Caki2 (cell line): ENCODE measurements at places on chromosomes 1 and 21. TPM values are rescaled to one million over a fixed set of nuclear protein-coding genes. Genes with fewer than 3 reads are reported as not detected.
A peak's percentile ranks its signal among the peaks of the same experiment; 100 is the strongest.

GRCh38 chr1:64550946-64551605 lies 81.1 kb downstream of the CACHD1 start:
- DNase-seq = no peak

- DNase-seq = no peak
These were observed 186.7 kb upstream of the NFIA start for GRCh38 chr1:60895701-60896100.

- peak; percentile 13 for DNase-seq
These were observed 83.3 kb upstream of the PGBD5 start for GRCh38 chr1:230509281-230509977.

GRCh38 chr1:199151634-199152425 lies 513.0 kb downstream of the PTPRC start:
- DNase-seq = no peak

XPR1 gene
- 14.1 and 20.4 TPM in 2 replicates for total RNA-seq

KRTAP21-3 gene
- not detected in 2 replicates for total RNA-seq
